ENCODE measurements at places on chromosomes 13 and 19. TPM values are rescaled to one million over a fixed set of nuclear protein-coding genes. Genes with fewer than 3 reads are reported as not detected.

Gene SMIM44
- not detected for total RNA-seq

Gene PLIN4
- total RNA-seq: under 0.01 TPM

Gene AXL
- total RNA-seq: 91.9 TPM

Gene TNNT1
- total RNA-seq: 2.2 TPM

Gene DUS3L
- 25.2 TPM for total RNA-seq

Gene ZNF382
- total RNA-seq: 8.7 TPM

Gene FCER2
- total RNA-seq: not detected

Gene LRRC4B
- total RNA-seq: 0.09 TPM

Gene CCDC70
- total RNA-seq: not detected

Gene RNF225
- total RNA-seq: 0.09 TPM

Gene NMRK2
- total RNA-seq: not detected

Gene ZNF442
- 1.8 TPM for total RNA-seq

Gene PCP2
- not detected for total RNA-seq

Gene MUC16
- not detected for total RNA-seq

Gene FGF14
- not detected for total RNA-seq

Gene ZNF541
- 0.27 TPM for total RNA-seq

Gene STK11
- 88.2 TPM for total RNA-seq

Gene MBD3L3
- total RNA-seq: not detected

Gene CYP4F2
- not detected for total RNA-seq

Gene EDDM13
- total RNA-seq: 0.47 TPM

Gene SHC2
- 4.5 TPM for total RNA-seq

Gene MCEMP1
- total RNA-seq: not detected

Gene TRPC4
- total RNA-seq: 8.3 TPM

Measured in endothelial cell of coronary artery (primary cell).